HCT116 (cell line): ENCODE measurements at places on chromosomes 11 and 22. TPM values are rescaled to one million over a fixed set of nuclear protein-coding genes. Genes with fewer than 3 reads are reported as not detected.

LRRC56 gene
- total RNA-seq = 9.1 TPM

TIGD3 gene
- 2.4 TPM for total RNA-seq

CDCA5 gene
- 72.1 TPM for total RNA-seq

TMPRSS13 gene
- 0.52 TPM for total RNA-seq

GRCh38 chr11:1382831-1383607 lies 6.7 kb upstream of the BRSK2 start:
- no peaks in the 10 kb centered on the region for H3K27me3 ChIP-seq
- H3K4me1 ChIP-seq = peaks cover 17% of the 10 kb centered on the region
- peak overlapping the region; percentile 69 for H3K27ac ChIP-seq
- H3K36me3 ChIP-seq = no peaks in the 10 kb centered on the region

GRCh38 chr11:118081241-118081958 lies 4.5 kb downstream of the TMPRSS4 start:
- H3K27ac ChIP-seq = no peak overlapping the region
- no peak overlapping the region for H3K4me3 ChIP-seq
- no peaks in the 10 kb centered on the region for H3K36me3 ChIP-seq
- H3K4me1 ChIP-seq = peaks cover 12% of the 10 kb centered on the region

DNA sequence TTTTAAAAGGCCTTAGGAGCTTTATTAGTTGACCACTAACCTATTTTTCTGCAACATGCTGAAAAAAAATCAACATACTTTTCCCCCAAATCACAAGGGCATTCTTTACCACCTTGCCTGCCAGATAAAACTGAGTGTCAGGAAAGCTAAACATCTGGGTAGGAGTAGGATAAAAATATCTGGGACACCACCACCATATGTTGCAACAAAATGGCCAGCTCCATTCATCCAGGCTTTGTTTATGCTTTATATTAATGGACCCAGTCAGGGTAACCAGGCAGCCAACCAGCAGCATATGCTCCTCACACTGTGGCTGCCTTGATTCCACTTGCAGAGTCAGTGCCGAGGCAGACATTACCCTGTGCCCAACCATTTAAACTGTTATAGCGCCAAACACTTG lies 1024.5 kb downstream of the LRRC4C start:
- H3K27me3 ChIP-seq = no peaks in the 10 kb centered on the region
- H3K4me3 ChIP-seq = no peak overlapping the region
- H3K27ac ChIP-seq = no peak overlapping the region
- no peak for DNase-seq
- H3K36me3 ChIP-seq = no peaks in the 10 kb centered on the region; the same call in 1 of the 2 replicates

GRCh38 chr11:3865388-3866193 lies 10.1 kb downstream of the STIM1 start:
- no peaks in the 10 kb centered on the region for H3K27me3 ChIP-seq
- H3K27ac ChIP-seq = no peak overlapping the region
- H3K36me3 ChIP-seq = no peaks in the 10 kb centered on the region
- H3K4me1 ChIP-seq = no peaks in the 10 kb centered on the region
